ENCODE measurements at places on chromosomes 16 and 17.

- DNase-seq, result no peak
Measured at GRCh38 chr17:71976011-71976649, 144.7 kb upstream of the SOX9 start.

DNA sequence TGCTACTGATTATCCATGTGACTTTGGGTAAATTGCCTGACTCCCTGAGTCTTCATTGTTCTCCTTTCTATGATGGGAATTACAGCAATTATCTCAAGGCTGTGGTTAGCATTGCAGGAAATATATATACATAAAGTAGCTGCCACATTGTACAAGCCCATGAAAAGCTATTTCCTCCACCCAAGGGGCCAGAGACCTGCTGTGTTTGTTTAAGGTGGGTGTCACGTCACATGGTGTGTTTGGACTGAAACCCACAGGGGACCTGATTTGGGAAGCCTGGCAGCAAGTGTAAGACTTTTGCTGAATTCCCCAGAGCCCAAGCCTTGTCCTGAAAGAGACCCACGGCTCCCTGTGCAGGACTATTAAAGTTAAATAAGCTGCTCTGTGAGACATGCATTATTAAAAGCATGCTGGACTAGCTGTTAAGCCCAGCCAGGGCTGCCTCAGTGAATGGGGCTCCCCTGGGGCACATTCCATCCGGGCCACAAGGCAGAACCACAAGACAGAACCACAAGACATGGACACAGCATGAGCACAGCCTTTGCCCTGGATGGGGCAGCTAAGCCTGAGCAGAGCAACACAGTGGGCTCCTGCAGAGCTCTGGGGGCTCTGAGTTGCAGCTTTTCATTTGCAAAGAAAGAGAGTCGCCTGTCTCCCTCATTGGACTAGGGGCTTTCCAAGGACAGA lies 148.9 kb downstream of the SPACA3 start:
- DNase-seq, result no peak

DNA sequence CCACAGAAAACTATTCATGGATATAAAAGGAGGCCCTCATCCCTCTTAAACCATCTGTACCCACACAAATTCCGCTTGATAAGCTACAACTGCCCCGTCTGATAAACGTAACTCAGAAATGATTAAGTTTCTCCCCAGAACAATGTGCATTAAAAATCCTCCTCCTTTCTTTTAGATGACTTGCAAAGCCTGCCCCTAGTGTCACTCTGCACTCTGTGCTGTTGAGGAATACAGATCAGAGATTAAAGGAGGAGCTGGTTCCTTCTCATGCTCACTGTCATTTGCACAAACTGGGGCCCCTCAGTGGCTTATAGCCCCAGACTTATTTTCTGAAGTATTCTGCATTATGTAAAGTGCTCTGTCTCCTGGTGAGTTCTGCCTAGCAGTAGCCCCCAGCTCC lies 33.3 kb downstream of the CDRT15 start:
- no peak for DNase-seq

DNA sequence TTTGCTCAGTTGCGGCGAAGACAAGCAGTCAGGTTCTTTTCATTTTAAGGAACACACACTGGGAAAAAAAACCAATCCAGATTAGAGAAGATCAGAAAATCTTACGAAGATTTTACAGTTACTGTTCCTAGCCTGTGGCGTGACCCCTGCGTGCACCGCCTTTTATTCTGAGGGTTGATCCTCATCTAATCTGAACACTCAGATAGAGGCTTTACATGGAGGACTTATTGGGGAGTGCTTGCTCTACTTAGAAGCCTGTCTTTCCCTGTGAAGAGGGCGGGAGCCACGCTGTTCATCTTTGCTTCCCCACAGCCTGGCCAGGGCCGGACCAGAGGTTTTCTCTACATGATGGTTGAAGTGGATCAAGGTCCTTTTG lies 1.4 kb downstream of the TBC1D24 start:
- no peak for DNase-seq

GRCh38 chr17:77437747-77438146 lies 297.0 kb downstream of the SEC14L1 start:
- no peak for DNase-seq

DNA sequence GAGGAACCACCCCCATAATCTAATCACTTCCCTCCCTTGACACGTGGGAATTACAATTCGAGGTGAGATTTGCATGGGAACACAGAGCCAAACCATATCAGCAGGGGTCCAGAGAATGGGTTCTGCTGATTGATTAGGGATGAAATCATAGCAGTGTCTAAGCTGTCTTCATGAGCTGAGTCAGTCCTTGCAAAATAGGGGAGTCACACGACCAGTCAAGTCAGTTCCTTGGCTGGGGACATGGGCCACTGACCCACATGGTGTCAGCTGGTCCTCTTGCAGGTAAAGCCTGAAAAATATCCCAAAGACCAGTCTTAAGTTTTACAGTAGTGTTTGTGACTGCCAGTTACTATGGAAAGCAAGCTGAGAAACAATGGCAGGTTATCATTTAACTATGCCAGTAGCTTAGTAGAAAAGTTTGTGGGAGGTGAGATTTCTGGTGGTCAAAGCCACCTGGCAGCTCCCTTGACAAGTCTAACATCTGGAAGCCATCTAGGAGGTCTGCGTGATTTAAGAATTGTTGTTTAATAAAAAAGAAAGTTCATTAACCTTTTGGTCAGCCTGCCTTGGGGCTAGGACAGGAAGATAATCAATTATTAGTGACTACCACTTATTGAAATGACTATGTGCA lies 15.7 kb upstream of the ATF7IP2 start:
- DNase-seq, result no peak

DNA sequence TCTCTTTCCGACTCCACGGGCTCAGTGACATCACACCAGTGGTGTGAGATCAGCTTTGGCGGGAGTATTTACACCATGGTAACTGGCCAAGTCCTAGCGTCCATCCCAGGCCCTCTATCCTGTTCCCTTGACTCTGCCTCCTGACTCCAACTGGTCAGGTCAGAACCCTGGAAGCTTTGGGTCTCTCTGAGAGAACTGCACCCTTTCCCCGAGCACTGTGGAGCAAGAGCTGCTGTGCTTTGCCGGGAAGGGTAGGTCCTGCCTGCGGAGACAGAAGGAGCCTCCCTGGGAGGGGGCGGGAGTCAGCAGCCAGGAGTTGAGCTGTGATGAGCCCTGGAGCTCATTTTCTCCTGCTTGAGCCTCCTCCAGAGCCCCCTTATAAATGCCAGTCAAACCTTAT lies 212.1 kb upstream of the TNRC6C start:
- no peak for DNase-seq

GRCh38 chr17:47733047-47733673 lies at the start of gene TBX21:
TSS of gene TBX21 (plus strand) at chr17:47733236. CDS start at chr17:47733455, 219 bp downstream.
- DNase-seq, result peak; percentile 87

DNA sequence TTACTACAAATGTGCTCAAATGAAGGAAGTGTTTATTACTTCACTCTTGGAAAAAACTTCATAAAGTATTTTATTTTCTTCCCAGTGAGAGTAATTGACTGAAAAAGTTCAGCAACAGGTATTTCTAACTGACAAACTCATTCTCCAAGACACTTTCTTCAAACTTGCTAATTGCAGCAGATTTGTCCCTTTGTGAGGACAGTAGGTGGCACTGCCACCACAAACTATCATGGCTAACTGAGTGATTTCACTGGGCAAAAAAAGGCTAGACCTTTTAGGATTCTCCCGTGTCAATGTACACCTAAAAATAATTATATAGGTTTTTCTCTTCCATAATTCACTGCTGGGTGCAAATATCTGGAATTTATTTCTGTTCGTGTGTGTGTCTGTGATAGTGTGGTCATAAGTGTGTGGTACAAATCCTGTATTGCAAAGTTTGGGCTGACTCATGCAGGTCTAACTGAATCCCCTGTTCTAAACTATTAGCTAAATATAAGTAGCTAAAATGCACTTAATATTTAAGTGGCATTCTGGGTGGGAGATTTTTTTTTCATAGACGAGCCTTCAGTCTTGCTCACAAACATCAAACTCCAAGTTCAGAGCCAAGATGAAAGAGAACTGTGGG lies 3.9 kb downstream of the HS3ST3A1 start:
- DNase-seq, result no peak

GRCh38 chr17:45663772-45664171 lies 120.3 kb upstream of the CRHR1 start:
- DNase-seq, result no peak

GRCh38 chr16:75319513-75320411 lies 68.3 kb upstream of the BCAR1 start:
- no peak for DNase-seq

- no peak for DNase-seq
Measured at GRCh38 chr16:53530046-53530445, 27.0 kb upstream of the AKTIP start.

GRCh38 chr16:74268372-74268782 lies 28.2 kb upstream of the PSMD7 start:
- no peak for DNase-seq

DNA sequence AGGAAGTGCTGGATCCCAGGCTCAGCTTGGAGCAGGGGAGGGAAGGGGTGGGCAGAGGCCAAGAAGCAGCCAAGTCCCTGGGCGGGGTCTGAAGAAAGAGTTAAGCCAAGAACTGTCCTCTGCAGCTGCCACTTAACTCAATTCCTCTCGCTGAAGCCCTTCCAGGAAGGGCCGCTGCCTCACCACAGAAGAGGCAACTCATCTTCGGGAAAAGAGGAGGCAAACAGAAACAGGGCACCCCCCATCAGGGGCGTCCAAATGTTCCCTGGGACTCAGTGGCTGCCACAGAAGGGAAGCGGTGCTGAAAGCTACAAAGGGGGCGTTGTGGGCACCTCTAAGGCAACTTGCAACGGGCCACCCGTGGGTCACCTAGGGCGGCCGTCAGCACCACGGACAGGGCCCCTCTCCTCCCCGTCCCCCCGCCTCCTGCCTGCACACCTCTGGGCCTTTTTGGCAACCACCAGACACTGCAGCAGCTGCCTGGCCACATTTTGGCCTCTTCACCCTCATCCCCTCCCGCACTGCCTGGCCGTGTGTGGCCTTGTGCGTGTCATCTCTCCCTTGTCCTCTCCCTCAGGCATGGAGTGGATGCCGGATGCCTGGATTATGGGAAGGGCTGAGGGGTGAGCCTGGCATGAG lies 2.5 kb downstream of the TLCD3B start:
- DNase-seq, result no peak

Measured in activated T-helper 1 cell treated with Interleukin-2 at 50 U/mL for 16 hours (primary cell).